ENCODE measurements at places on chromosomes 4 and X.

DNA sequence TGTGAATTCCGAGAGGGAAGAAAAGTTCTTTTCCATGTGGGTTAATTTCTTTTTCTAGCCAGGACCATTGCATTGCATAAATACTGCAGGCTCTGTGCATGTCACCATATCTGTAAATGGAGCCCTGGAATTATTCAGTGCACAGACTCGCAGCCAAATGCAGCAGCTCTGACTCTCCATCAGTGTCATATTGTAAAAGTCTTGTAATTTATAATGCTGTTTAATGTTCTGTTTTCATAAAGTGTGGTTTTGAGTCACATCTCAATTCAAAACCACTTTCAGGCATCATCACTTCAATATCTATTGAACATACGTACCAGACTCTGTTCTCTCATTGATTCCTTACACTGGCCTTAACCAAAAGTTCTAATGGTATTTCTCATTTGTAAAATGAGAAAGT lies 193.9 kb upstream of the RPL34 start:
- DNase-seq, result no peak

DNA sequence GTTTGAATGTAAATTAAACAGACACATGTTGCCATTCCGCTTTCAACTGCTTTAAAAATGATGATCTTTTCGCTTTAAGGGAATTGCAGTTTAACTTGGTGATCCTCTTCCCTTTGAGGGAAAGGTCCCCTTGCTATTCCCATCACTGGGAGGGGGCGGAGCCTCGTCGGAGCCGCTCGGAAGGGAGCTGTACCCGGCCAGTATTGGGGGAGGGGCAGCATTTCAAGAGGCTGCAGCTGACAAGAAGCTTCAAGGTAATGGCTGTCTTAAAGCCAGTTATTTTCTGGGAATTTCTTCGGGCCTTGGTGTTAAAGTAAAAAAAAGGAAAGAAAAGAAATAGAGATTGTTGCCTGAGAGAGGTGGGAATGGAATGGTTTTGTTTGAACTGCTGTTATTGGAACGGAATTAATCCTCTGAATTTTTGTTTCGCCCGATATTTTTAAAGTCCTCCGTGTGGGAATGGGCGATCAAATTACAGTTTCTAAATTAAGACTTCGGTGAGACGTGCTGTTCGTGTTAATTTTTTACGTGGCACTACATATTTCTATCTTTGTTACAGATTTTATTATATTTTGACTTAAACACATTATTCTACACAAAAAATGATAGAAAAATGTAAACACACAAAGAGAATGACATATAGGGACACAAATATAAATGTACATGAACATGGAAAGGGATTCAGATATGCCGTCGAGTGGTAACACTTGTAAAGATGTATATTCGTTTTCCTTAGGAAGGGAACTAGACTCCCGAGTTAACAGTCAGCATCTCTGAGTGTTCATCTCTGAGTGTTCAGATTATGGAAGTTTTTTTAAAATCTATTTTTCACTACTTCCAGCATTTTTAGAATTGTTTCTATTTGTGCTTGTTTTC lies 9.2 kb downstream of the PWWP3B start:
- DNase-seq, result no peak

DNA sequence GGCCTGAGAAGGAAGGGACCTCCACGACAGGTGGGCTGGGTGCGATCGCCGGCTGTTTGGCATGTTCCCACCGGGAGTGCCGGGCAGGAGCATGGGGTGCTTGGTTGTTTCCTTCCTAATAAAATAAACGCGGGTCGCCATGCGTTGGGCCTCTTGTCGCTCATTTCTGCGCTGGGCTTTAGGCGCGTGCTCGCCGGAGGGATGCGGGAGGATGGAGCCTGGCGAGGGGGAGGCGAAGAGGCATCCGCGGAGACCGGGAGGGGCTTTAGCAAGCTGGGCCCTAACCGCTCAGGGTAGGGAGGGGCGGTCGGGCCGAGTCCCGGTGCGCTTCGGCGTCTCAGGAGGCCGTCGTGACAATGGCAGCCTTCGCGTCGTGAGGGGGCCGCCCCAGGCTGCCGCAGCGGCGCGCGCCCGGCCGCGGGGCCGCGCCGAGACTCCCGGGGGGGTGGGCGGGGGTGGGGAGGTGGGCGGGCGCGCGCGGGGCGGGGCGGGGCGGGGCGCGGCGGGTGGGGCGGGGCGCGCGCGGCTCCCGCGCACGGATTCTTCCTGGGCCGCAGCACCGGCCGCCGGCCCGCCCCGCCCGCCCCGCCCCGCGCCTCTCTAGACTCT lies 476 bp upstream of the GDI1 start:
- DNase-seq, result no peak

GRCh38 chr4:176475067-176475466 lies 155.3 kb downstream of the SPCS3 start:
- DNase-seq, result no peak

Measured in stimulated activated CD8-positive, alpha-beta memory T cell treated with anti-CD3 and anti-CD28 coated beads, Interleukin-4, amount 100 ng/mL, for 1 hour (primary cell).